Suprapubic skin (tissue), 4 donors: ENCODE measurements at places on chromosomes 2 and 18.

DNA sequence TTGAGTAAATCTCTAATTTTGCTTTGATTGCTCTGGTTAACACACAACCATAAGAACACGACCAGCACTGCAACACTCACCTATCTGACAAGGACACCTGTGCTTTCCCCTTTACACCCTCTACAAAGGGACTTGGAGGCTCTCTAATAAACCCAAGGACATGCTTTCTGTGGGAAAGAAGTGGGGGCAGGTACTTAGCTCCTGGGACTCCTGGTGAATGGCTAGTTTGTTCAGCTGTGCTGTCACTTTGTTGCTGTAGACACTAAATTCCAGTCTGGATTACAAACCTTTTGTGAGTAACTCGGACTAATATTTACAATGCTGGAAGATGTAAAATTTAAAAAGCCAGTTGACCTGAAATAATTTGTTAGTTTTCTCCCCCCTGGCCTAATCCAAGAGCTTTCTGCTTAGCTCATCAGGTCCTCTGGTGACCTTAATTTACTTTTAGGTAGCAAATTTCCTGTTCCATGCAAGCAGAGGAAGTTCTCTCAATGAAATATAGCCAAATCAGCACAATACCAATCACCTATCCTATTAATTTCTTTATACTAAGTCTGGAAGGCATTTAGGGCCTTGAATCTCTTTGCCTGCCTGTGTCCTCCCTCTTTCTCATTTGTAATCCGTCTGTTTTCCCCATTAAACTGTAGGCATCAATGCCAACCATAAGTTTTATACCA lies 67.5 kb downstream of the PLCL1 start:
- DNase-seq: no peak

DNA sequence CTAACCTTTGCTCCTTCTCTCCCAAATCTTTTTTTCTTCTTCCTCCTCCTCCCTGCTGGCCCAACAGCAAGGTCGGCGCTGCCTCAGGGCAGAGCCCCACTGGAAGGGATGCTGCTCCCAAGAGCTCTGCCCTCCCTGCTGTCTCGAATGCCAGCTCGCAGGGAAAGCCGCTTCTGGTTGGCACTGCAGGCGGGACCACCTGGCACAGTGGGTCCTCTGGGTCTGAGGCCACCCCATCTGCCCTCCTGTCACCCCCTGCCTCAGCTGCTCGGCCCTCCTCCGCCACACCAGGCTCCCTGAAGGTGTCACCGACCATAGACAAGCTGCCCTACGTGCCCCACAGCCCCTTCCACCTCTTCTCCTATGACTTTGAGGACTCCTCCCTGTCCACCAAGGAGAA lies 176.3 kb downstream of the TPGS2 start:
- no peak for DNase-seq

- no peak for DNase-seq
Observed at GRCh38 chr2:99602476-99602875, 112.7 kb upstream of the REV1 start.

DNA sequence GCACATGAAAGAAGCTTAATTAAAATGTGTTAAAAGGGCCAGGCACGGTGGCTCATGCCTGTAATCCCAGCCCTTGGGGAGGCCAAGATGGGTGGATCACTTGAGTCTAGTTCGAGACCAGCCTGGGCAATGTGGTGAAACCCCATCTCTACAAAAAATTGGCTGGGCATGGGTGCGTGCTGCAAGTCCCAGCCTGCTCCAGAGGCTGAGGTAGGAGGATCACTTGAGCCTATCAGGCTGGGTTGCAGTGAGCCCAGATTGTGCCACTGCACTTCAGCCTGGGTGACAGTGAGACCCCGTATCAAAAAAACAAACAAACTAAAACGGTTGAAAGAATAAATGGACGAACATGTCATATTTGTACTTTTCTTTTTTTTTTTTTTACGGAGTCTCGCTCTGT lies 26.0 kb downstream of the REL start:
- DNase-seq: no peak

DNA sequence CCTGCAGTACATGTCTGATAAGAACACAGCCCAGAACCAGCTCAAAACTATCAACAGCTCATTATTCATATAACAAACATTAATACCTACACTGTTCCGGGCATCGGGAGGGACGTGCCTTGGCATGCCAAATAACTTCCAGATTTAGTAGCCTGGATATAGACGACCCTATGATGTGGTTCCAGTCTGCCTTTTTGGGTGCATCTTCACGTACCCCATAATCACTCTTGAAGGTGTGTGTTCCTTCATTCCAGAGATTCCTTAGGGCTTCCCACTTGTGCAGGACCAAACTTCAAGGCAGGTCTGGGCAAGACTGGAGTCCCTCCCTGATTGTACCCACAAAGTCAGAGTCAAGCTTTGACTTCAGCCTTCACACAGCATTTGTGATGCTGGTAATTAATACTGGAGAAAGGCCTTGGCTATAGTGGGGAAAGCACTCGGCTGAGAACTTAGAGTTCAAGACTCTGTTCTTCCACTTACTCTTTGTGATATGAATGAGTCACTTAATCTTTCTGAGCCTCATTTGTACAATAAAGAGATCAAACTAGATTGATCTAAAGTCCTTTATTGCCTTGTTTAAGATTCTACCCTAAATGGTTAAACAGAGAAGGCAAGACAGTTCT lies 27.7 kb upstream of the SPATS2L start:
- DNase-seq: no peak

DNA sequence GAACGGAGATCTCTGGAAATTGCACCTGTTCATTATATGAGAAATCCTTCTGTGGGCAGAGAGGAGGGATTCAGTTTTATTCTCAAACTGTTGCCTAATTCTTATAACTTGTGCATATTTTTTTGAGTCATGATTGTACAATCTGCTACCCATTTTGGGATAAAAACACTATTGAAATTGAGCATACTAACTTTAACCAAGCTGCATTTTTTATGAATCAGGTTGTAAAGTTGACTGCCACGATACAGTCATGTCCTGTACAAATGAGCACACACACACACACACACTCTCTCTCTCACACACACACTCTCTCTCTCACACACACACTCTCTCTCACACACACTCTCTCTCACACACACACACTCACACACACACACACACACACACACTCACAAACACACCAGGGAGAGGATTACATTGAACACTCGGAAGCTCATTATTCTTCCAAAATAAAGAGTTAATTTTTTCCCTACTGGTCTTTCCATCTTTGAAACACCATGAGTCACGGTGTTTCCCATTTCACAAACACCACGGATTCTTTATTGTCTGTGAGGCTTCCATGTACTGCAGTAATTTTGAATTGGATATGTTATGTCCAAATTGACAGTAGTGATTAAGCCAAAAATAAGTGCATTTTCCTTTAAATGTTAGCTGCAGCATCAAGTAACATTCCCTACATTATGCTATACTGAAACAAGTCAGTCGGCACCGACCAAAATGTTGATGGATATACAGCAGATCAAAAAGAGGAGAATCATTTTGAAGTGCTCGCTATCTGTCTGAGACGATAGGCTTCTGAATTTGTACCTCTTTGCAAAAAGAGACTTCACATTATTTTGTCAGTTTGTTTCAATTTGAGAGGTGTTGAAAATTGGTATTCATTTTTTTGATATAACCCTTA lies 216.9 kb downstream of the ARHGAP15 start:
- no peak for DNase-seq

GRCh38 chr2:156648522-156648921 lies 212.3 kb downstream of the GPD2 start:
- no peak for DNase-seq

DNA sequence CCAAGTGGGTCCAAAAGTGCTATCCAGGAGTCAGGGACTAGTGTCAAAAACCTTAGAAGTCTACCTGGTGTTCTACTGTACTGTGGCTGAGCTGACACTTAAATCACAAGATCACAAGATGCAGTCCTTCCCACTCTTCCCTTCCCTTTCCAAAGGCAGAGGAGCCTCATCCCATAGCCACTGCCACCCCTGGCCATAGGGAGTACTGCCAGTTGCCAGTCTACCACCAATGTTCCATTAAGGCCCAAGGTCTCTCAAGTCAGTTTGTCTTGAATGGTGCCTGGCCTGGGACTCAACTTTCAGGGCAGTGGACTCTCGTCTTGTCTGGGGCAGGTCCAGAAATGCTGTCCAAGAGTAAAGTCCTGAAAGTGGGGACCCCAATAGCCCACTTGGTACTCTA lies 585.6 kb downstream of the NUP35 start:
- DNase-seq: no peak

GRCh38 chr2:175015340-175015739 lies 10.2 kb upstream of the CHN1 start:
- DNase-seq: no peak

DNA sequence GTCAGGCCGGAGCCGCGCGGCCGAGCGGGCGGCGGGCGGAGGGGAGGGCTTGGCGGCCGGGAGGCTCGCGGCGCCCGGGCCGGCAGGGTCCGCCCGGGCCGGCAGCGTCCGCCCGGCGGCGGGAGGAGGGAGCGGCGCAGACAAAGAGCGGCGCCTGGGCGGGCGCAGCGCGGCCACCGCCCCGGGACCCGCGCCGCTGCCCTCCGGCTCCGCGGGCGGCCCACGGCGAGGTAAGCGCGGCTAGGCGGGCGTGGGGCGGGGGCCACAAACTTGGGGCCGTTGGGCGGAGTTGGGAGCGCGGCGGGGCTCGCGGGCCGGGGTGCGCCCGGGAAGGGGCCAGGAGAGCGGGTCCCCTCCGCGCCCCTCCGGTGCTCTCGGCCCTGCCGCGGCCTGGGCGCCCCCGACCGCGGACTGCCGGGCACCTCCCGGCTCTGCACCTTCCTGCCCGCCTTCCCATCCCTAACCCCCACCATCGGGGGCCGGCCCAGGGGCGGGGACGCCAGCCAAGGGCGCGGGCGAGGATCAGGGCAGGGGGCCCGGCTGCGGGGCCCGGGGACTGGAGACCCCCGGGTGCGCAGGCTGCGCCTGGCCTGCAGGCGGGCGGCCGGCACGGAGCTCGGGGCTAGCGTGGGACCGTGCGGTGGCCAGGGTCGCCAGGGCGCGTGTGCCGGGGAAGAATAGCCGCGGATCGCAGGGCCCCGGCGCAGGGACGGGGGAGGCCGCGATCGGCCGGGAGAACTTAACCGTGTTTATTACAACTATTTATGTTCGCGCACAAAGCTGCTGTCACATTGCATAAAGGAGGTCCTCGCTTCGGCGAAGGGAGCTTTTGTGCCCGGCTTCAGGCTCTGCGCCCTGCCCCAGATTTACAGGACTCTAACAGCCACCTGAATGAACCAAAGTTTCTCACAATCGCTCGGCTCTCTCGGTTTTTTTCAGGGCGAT lies at the start of gene NCK2:
NCK2 (plus strand) TSS at position 4 of the 945 bp plus-strand sequence. CDS start 110,152 bp downstream, outside the sequence.
- peak; percentile 76 for DNase-seq

- DNase-seq: no peak
Observed at GRCh38 chr2:33272001-33272400, 204.4 kb upstream of the RASGRP3 start.

- no peak for DNase-seq
Observed at GRCh38 chr2:64106481-64106880, 37.7 kb downstream of the PELI1 start.

- DNase-seq: no peak
Observed at GRCh38 chr2:16050908-16051489, 110.6 kb downstream of the MYCN start.
